ENCODE measurements at places on chromosomes 7 and 10.
A peak's percentile ranks its signal among the peaks of the same experiment; 100 is the strongest.

DNA sequence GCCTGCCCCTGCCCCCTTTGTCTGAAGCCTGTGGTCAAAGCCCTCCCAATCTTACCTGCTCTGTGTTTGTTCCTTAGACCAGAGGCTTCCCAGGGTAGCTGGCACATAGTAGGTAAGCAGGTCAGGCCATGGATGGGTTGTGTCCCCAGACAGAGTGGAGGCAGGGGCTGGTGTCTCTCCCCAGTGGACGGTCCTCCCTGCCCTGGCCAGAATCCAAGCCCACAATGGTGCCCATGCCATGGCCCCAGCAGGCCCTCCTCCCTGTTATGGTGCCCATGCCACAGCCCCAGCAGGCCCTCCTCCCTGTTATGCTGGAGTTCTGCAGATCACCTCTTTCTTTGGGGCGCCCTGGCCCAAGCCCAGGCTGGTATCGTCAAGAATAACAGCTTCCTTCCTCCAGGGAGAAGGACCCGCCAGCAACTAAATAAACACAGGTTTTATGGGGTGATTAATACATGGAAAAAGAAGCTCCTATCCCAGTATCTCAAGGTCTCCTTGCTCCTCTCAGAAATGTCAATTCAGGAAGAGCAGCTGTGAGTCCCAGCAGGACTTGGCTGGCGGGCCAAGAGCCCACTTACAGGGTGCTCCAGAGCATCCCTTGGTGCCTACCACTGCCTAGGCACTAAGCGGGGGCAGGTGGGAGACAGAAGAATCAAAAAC, 82.0 kb downstream of the NEURL1 start:
- no peak for DNase-seq

- no peak for DNase-seq
Measured at GRCh38 chr10:110074758-110075671, 67.2 kb downstream of the ADD3 start.

- DNase-seq, result no peak
Measured at GRCh38 chr7:13702251-13702650, 287.2 kb downstream of the ETV1 start.

DNA sequence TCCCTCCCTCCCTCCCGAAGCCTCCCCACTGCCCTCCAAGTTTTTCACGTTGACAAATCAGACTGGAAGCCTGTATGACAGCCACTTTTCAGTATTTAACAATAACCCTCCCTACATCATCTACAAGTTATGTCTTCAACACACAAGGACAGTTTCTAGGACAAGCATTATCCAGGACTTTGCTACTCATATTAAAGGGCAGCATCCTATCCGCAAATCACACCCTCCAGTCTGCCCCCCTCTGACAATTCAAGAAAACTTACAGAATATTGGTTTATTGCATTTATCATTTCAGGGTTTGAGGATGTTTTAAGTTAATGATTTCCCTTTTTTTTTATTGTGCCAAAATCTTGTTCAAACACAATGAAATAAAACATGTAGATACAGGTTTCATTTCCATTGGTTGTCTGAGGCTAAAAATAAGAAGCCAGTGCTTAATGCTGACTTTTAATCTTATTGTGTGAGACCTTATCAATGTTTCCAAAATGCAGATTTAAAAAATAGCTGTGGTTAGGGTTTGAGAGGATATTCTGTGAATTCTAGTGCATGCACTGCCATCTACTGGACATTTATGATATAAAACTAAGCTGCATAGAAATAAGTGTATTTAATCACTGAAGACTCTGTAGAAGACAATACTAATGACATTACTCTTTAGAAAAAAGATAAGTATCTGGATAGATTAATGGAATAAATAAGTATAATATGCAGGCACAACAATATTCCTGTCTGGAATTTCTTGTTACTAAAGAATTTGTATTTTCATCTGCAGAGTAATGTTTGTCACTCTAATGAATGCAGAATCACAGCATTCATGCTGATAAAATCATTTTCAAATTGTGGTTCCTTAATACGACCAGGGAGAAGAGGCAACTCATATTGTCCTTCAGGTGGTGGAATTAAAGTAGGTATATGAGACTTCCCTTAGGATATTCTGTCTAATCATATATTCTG, 64.1 kb downstream of the CAV1 start:
- DNase-seq, result peak; percentile 51

- no peak for DNase-seq
Measured at GRCh38 chr7:156379324-156380070, 261.1 kb upstream of the RNF32 start.

- DNase-seq, result no peak
Measured at GRCh38 chr7:29300026-29300480, 105.5 kb downstream of the CHN2 start.

DNA sequence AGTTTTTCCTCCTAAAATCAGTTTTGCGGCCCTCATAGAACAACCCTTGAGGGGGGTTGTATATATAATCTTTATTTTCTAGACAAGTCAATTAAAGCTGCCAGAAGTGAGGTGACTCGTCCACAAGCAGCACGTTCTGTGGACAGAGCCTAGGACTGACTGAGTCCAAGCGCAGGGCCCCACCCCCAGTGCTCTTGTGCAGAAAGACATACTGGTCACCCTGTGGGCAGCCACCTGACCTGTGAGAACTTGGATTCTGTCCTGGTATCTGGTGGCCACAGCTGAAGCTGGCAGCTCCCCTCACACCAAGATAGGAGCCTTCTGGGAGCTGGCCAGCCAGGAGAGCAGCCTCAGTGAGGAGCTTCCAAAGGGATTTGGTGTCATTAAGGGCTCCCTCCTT, 89.3 kb downstream of the GRK5 start:
- no peak for DNase-seq

GRCh38 chr7:117672453-117672852, 192.6 kb downstream of the CFTR start:
- no peak for DNase-seq

DNA sequence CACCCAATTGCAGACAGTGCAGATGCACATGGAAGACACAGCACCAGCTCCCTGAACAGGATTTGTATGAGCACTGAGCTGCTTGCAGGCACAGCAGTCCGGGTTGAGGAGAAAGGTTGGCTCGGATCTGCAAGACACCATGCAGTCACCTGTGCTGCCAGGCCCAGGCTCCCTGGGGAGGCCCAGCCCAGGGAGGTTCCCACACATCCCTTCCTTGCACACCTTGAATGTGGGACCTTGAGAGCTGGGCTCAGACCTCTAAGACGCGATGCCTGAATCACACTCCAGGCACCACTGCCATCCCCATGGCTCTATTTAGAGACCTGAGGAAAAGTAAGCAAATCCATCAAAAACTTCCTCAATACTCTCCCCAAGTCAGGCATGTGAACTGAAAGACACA, 397.7 kb downstream of the TCERG1L start:
- DNase-seq, result no peak
